ENCODE measurements at places on chromosomes 3 and 15.

DNA sequence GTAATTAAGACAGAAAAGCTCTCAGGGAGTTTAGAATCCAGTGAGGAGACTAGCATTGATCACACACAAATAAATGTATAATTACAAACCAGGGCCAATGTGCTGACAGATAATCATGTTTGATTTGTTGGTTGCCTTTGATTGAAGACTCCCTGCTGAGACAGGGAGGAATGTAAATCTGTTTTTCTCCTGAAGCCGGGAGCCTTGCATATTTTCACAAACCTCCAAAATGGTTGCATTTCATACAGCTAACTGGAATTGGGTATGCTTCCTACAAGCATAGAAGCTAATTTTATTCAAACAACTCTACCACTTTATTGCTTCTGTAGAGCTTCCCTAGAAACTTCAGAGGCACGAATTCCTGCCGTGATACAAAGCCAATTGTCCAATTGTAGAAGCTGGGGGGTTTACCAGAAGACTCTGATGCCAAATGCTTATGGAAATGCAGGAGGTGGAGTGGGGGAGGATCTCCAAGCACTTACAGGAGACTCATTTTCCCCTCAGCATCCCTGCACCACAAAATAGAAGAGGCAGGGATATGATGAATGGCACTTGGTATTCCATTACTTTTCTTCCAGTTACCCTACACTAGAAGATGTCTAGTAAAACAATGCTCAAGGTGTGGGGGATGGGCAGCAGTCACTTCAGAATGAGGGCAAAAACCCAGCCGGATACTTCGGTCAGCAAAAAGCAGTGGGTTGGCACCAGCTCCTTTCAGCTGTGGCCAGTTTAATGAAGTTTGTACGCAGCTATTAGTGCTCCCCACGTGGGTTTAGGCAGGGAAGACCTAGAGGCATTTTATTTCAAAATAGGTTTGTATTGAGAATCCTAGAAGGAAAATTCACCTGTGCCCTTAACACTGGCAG, 11.4 kb upstream of the MEX3B start:
- no peak for DNase-seq

- DNase-seq, result peak; percentile 56
Measured at GRCh38 chr15:31338879-31339557, 12.4 kb downstream of the KLF13 start.

DNA sequence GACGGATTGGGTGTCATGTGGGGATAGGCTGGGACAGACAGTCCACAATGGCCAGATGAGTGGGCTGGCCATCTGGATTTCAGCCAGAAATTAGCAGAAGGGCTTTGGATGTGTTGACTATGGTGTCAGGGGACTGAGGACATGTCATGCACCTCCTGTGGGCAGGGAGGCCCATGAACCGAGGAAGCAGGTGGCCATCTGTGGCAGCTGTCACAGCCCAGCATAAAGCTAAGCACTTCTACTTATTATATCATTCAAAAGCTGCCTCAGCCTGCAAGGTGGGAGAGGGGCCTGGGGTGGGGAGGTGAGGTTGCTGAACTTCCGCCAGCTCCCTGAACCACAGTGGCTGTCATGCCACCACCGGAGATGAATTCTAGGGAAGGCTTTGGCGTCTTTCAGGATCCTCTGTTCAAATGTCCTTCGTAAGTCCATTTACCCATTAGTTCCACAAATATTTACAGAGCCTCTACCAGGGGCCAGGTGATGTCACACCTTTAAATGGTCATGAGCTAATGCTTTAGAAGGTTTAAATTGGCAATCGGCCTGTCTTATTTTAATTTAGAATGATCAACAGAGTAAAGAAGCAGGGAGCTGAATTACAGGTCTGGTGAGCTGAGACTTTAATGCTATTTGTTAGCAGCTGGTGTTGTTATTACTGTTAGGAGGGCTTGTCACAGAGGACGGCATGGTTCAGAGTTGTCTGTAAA, 23.6 kb upstream of the CAV3 start:
- no peak for DNase-seq

- peak; percentile 40 for DNase-seq
Measured at GRCh38 chr15:39919748-39920509, at the start of gene GPR176. Gene GPR176 (minus strand): TSS chr15:39920266. CDS start chr15:39920026, 240 bp downstream.
